Heart left ventricle (tissue), 16 donors: ENCODE measurements at places on chromosomes 7 and 10.

DNA sequence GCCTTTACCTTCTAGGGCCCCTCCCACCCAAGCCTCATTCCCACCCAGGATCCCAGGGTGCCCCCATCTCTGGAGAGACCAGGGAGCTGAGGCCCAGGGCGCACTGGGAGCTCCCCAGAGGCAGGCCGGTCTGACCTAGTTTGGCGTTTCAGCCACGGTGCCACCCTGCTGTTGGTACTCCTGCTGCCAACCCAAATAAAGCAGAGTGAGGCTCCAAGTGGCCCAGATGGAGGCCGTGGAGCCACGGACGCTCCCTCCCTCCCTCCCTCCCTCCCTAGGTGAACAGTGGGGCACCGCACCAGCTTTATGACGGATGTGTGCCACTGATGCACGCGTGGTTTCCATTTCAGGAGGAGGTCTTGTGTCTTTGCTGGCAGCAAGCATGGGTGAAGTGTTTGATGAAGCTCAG is 1.8 kb downstream of the INPP5A start:
- H3K27me3 ChIP-seq, result no peaks in the 10 kb centered on the region
- peak overlapping the region; percentile 88 for H3K27ac ChIP-seq
- peak; percentile 56 for DNase-seq
- no peaks in the 10 kb centered on the region for H3K36me3 ChIP-seq
- peaks cover 73% of the 10 kb centered on the region for H3K4me1 ChIP-seq

- H3K27me3 ChIP-seq, result no peaks in the 10 kb centered on the region
- no peak overlapping the region for H3K27ac ChIP-seq
- no peak overlapping the region for H3K4me3 ChIP-seq
These were observed 296.8 kb upstream of the CACNA2D1 start for GRCh38 chr7:82740246-82740848.

DNA sequence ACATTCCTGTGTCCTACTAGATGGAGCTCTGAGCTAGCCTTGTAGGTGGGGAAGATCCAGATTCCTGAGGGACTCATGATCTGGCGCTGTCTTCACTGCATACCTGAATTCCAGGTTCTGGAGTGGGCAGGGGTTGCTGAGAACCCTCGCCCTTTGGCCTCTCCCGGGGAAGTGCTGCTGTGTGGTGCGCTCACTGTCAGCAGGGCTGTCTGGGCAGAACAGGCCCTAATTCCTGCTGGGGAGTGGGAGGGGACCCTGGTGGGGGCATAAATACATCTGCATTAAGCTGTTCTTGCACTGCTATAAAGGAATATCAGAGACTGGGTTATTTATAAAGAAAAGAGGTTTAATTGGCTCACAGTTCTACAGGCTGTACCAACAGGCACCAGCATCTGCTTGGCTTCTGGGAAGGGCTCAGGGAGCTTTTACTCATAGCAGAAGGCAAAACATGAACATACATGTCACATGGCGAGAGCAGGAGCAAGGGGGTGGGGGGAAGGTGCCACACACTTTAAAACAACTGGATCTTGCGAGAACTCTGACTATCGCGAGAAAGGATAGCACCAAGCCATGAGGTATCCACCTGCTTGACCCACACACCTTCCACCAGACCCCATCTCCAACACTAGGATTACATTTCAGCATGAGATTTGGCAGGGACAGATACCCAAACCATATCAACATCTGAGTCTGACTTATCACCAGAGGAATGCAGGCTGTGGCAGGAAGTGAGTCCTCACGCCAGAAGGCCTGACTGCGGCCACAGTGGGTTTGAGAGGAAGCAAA is 115.0 kb downstream of the ADCY1 start:
- H3K27ac ChIP-seq, result no peak overlapping the region
- H3K27me3 ChIP-seq, result no peaks in the 10 kb centered on the region
- no peak for DNase-seq
- H3K36me3 ChIP-seq, result no peaks in the 10 kb centered on the region

DNA sequence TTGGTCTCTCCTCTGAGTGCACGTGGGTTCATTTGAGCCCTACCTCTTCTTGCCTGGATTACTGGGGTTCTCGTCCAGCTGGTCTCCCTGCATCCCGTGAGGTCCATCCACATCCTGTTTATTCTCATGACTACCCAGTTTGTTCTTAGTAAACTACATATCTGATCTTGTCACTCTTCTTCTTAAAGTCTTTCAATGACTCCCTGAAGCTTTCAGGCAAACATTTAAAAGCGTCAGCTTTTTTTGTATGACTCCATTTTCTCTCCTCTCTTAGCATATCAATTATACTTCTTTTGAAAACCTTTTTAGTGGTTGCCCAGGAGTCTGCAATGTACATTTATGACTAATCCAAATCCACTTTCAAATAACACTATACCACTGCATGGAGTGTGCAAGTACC is 7.5 kb downstream of the SFXN2 start:
- no peak overlapping the region for H3K27ac ChIP-seq
- no peaks in the 10 kb centered on the region for H3K27me3 ChIP-seq
- no peak overlapping the region for H3K4me3 ChIP-seq
- DNase-seq, result no peak
- peaks cover 14% of the 10 kb centered on the region for H3K4me1 ChIP-seq
- H3K36me3 ChIP-seq, result peaks cover 2% of the 10 kb centered on the region

- H3K4me1 ChIP-seq, result peaks cover 48% of the 10 kb centered on the region
- no peaks in the 10 kb centered on the region for H3K27me3 ChIP-seq
- H3K36me3 ChIP-seq, result peaks cover 21% of the 10 kb centered on the region
- peak overlapping the region; percentile 96 for H3K4me3 ChIP-seq
These were observed 1.1 kb downstream of the BAZ1B start for GRCh38 chr7:73520673-73521635.

DNA sequence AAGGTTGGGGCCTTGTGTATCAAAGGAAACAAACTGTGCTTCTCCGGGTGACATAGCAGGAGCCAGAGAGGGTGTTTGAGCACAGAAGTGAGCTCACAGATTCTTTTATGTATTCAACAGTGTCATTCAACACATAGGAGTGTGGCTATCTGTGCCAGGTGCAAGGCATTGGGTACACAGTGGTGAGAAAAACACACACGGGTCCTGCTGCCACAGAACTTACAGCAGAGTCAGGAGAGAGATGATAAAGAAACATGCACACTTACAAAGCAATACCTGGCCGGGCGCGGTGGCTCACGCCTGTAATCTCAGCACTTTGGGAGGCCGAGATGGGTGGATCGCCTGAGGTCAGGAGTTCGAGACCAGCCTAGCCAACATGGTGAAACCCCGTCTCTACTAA is 16.3 kb upstream of the ECHDC3 start:
- no peak overlapping the region for H3K27ac ChIP-seq
- H3K4me3 ChIP-seq, result no peak overlapping the region
- H3K27me3 ChIP-seq, result no peaks in the 10 kb centered on the region
- no peak for DNase-seq
- no peaks in the 10 kb centered on the region for H3K36me3 ChIP-seq
- H3K4me1 ChIP-seq, result no peaks in the 10 kb centered on the region

DNA sequence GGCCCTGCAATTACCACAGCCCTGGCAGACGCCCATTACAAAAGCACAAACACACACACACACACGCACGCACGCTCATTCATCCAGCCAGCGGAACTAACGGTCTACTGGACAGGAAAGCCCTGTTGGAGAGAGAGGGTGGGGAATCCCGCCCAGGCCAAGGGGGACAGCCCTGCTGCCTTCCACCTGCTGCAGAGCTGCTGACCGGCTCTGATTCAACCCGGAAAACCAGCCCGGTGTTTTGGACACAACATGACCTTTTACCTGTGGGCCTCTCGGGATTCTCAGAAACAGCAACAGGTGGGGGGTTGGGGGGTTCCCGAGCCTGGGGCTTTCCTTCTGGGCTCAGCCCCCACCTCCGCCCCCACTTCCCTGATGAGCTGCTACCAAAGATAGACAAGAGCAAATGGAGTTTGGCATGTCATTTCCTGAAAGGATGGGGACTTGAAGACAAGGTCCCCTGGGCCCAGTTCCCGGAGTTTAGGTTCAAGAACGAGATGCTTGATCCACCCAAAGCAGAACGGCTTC is 18.5 kb upstream of the SERPINE1 start:
- no peaks in the 10 kb centered on the region for H3K36me3 ChIP-seq
- no peak overlapping the region for H3K4me3 ChIP-seq
- H3K4me1 ChIP-seq, result peaks cover 23% of the 10 kb centered on the region
- H3K27ac ChIP-seq, result peak overlapping the region; percentile 23
- DNase-seq, result peak; percentile 80

DNA sequence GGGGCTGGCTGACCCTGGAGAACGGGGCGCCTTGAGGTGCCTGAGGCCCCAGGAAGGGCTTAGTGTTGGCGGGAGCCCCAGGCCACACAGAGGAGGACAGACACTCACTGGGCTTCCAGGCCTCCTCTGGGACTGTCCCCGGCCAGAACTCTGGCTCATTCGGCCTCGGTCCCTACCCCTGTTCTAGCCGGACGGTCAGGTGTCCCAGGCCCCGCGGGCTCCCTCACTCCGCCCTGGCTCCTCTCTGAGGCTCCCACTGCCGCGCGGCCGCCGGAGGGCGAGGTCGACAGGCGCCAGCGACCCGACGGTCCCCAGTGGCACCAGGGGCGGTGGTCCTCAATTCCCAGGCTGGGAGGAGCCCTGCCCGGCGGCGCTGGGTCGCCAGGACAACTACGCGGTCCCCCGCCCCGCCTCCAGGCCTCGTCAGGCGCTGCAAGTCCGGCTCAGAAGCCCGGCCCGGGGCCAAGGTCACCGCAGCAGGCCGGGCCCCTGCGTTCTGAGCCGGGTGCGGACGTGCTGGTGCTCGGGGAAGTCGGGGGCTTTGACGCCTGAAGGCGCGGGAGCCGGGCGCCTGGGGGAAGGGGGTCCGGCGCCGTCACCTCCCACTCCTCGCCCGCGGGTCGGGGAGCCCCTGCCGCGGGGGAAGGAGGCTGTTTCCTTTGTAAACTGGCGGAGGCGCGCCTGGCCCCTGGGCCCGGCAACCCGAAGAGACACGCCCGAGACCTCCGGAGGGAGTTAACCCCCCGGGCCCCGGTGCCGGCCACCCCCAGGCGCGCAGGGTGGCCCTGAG is 1.1 kb upstream of the PWWP2B start:
- H3K4me3 ChIP-seq, result peak overlapping the region; percentile 21
- no peaks in the 10 kb centered on the region for H3K27me3 ChIP-seq
- no peaks in the 10 kb centered on the region for H3K36me3 ChIP-seq
- H3K4me1 ChIP-seq, result peaks cover 43% of the 10 kb centered on the region
- DNase-seq, result peak; percentile 85

- H3K36me3 ChIP-seq, result no peaks in the 10 kb centered on the region
- no peak for DNase-seq
- H3K4me1 ChIP-seq, result no peaks in the 10 kb centered on the region
- H3K4me3 ChIP-seq, result no peak overlapping the region
- no peaks in the 10 kb centered on the region for H3K27me3 ChIP-seq
These were observed 68.0 kb downstream of the CAMK1D start for GRCh38 chr10:12417331-12417730.

GRCh38 chr7:114478384-114478783 is 63.8 kb downstream of the FOXP2 start:
- no peak overlapping the region for H3K4me3 ChIP-seq
- DNase-seq, result no peak
- no peaks in the 10 kb centered on the region for H3K27me3 ChIP-seq
- H3K4me1 ChIP-seq, result no peaks in the 10 kb centered on the region
- H3K36me3 ChIP-seq, result no peaks in the 10 kb centered on the region

- peaks cover 2% of the 10 kb centered on the region for H3K4me1 ChIP-seq
- H3K27me3 ChIP-seq, result no peaks in the 10 kb centered on the region
- DNase-seq, result no peak
- H3K4me3 ChIP-seq, result no peak overlapping the region
- H3K36me3 ChIP-seq, result no peaks in the 10 kb centered on the region
These were observed 159.0 kb upstream of the NRP1 start for GRCh38 chr10:33493497-33493896.

GRCh38 chr10:97701438-97702069 is 12.0 kb upstream of the MARVELD1 start:
- DNase-seq, result no peak
- no peak overlapping the region for H3K27ac ChIP-seq
- H3K36me3 ChIP-seq, result no peaks in the 10 kb centered on the region
- H3K27me3 ChIP-seq, result no peaks in the 10 kb centered on the region
- H3K4me3 ChIP-seq, result no peak overlapping the region

- peaks cover 31% of the 10 kb centered on the region for H3K4me1 ChIP-seq
- H3K36me3 ChIP-seq, result peaks cover 46% of the 10 kb centered on the region
- no peak overlapping the region for H3K4me3 ChIP-seq
- peak; percentile 76 for DNase-seq
- H3K27me3 ChIP-seq, result no peaks in the 10 kb centered on the region
These were observed 56.8 kb upstream of the DDC start for GRCh38 chr7:50621973-50622490.

DNA sequence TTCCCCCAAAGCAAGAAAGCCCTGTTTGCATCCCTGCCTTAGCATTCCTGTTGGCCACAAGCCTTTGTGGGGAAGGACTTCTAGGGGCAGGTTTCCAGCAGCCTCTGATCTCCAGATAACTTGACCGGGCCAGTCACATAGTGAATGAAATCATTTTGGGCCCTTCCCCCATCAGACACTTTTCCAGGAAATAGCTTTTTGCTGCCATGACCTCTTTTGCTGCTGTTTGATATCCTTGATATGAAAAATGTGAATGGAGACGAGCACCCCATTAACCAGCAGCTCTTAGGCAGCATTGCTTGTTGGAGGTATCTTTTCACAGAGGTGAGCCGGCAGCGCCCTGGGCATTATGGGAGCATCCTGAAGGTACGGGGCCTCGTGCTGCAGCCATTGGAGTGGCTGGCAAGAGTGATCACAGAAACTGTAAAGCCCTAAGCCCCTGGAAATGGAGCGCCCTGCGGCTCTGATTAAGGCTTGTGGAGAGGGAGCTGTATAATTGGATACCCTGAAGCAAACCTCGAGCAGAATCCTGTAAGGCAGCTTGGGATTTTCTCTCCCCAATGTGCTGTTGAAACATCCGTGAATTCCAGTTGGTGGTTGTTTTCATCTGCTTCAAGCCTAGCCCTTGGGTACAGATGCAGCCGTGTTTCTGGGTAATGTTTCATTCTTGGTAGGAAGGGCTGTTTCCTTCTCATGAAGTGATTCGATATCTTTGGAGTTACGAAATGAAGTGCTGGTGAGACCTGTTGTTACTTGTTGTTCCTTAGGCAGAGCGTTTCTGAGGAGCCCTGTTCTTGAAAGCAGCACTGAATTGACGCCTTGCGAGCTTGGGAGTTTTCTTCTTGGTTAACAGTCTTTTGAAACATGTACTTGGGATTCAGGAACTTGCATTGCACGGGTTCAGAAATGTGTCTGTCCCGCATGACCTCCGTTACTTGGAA is 179.0 kb downstream of the PTEN start:
- H3K4me3 ChIP-seq, result peak overlapping the region; percentile 20
- H3K27ac ChIP-seq, result peak overlapping the region; percentile 59
- no peaks in the 10 kb centered on the region for H3K27me3 ChIP-seq

- no peak for DNase-seq
- H3K4me1 ChIP-seq, result peaks cover under 1% of the 10 kb centered on the region
- no peak overlapping the region for H3K27ac ChIP-seq
- no peak overlapping the region for H3K4me3 ChIP-seq
- H3K36me3 ChIP-seq, result peaks cover 94% of the 10 kb centered on the region
- no peaks in the 10 kb centered on the region for H3K27me3 ChIP-seq
These were observed 6.9 kb downstream of the MTG1 start for GRCh38 chr10:133400624-133401424.
